ENCODE measurements at places on chromosomes 12 and 14.

- DNase-seq, result no peak
- no peak overlapping the region for H3K27ac ChIP-seq
- H3K27me3 ChIP-seq, result no peaks in the 10 kb centered on the region
- no peak overlapping the region for H3K4me3 ChIP-seq
- no peaks in the 10 kb centered on the region for H3K4me1 ChIP-seq
Measured at GRCh38 chr12:105032703-105033357, 46.7 kb downstream of the NOPCHAP1 start.

DNA sequence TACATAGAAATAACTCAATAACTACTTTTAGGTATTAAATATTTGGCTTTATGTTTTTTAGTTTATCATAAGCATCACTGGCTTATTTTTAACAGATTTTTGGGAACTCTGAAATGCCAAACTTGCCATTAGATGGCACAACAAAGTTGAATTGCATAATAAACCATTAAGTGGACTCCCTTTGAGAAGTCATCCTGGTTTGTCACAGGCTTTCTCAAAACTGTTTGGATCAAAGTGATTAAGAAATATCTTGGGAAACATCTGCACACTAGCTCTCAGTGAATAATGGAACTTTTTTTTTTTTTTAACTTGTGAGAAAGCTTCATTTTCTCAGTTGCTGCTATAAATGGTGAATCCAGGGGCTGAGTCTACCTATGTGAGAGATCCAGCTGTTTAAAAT, 4.3 kb downstream of the SLC16A7 start:
- H3K36me3 ChIP-seq, result no peaks in the 10 kb centered on the region
- no peak for DNase-seq
- H3K27ac ChIP-seq, result no peak overlapping the region
- H3K27me3 ChIP-seq, result peaks cover 35% of the 10 kb centered on the region
- H3K4me1 ChIP-seq, result peaks cover 2% of the 10 kb centered on the region
- H3K4me3 ChIP-seq, result no peak overlapping the region

- H3K4me1 ChIP-seq, result peaks cover 17% of the 10 kb centered on the region
- DNase-seq, result no peak
- H3K27ac ChIP-seq, result no peak overlapping the region
- peaks cover 16% of the 10 kb centered on the region for H3K27me3 ChIP-seq
Measured at GRCh38 chr14:101625336-101626097, 64.2 kb downstream of the DIO3 start.

DNA sequence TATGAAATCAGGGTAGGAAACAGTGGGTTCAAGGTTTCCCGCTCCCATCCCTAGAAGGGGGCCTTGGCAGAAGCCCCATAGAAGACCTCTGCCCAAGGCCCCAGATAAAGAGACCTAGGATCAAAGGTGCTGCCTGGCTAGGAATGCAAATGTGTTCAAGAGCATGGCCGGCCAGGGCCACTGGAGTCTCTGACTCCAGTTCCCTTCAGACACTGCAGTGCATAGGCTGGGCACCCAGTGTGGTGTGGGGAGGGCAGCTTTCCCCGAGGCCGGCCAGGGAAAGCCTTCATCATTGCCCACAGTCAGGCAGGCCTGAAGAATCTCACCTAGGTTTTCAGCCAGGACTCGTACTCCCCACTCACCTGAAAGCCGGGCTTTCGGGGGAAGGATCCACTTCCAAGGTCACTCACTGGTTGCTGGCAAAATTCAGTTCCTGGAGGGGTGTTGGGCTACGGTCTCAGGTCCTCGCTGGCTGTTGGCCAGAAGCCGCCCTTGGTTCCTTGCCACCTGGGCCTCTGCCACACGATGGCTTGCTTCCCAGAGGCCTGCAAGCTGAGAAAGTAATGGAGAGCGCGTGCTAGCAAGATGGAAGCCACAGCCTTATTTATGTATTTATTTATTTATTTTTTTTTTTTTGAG, 9.7 kb upstream of the PEBP1 start:
- H3K4me3 ChIP-seq, result no peak overlapping the region
- no peak overlapping the region for H3K27ac ChIP-seq
- H3K36me3 ChIP-seq, result no peaks in the 10 kb centered on the region

DNA sequence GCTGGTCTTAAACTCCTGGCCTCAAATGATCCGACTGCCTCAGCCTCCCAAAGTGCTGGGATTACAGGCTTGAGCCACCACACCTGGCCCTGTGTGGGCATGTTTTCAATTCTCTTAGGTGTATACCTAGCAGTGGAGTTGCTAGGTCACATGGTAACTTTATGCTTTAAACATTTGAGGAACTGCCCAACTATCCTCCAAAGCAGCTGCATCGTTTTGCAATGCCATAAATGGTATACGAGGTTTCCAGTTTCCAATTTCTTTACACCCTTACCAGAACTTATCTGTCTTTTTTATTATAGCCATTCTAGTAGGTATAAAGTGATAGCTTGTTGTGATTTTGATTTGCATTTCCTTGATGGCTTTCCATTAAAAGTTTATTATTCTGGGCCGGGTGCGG, 25.1 kb downstream of the RBMS2 start:
- H3K27ac ChIP-seq, result no peak overlapping the region
- no peak overlapping the region for H3K4me3 ChIP-seq
- no peaks in the 10 kb centered on the region for H3K27me3 ChIP-seq

DNA sequence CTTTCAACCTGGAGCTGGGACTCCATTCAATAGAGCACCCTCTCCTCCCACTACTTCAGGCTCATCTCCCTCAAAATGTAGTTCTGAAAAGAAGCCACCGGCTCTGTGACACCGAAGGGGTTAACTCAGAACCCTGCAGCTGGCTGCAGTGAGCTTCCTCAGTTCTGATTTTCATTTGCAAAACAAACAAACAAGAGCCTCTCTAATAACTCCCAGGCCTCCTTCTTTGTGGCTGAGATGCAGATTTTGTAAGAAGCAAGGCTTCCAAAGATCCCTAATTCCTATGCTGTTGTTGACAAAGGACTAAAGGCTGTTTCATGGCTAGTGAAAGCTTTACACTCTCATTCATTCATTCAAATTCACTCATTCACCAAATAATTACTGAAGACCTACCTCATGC, 333.4 kb upstream of the TBX3 start:
- no peak for DNase-seq
- H3K4me1 ChIP-seq, result no peaks in the 10 kb centered on the region
- no peak overlapping the region for H3K4me3 ChIP-seq
- no peak overlapping the region for H3K27ac ChIP-seq

DNA sequence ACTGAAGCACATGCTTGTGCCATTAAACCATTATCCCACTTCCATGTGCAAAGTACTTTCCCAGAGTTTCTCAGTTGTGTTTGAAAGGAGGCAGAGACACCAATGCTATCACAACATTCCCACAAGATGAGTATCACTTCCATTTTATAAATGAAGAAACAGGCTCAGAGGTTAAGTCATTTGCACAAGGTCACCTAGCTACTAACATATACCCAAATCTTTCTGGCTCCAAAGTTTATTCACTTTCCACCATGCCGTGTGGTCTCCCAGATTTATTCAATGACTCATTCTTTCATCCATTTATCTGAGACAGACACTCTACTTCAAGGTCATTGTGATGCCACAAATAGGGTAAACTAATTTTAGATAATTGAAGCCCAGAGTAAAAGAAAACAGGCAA, 9.4 kb downstream of the ART4 start:
- H3K27me3 ChIP-seq, result no peaks in the 10 kb centered on the region
- DNase-seq, result no peak
- H3K36me3 ChIP-seq, result no peaks in the 10 kb centered on the region
- H3K27ac ChIP-seq, result no peak overlapping the region
- H3K4me1 ChIP-seq, result no peaks in the 10 kb centered on the region
